ENCODE measurements at places on chromosomes 3 and 15. TPM values are rescaled to one million over a fixed set of nuclear protein-coding genes. Genes with fewer than 3 reads are reported as not detected.
A peak's percentile ranks its signal among the peaks of the same experiment; 100 is the strongest.

GRCh38 chr15:31487811-31488436 is 161.3 kb downstream of the KLF13 start:
- DNase-seq: no peak

- DNase-seq: no peak
These were observed 89.0 kb downstream of the RPL22L1 start for GRCh38 chr3:170780955-170781354.

DNA sequence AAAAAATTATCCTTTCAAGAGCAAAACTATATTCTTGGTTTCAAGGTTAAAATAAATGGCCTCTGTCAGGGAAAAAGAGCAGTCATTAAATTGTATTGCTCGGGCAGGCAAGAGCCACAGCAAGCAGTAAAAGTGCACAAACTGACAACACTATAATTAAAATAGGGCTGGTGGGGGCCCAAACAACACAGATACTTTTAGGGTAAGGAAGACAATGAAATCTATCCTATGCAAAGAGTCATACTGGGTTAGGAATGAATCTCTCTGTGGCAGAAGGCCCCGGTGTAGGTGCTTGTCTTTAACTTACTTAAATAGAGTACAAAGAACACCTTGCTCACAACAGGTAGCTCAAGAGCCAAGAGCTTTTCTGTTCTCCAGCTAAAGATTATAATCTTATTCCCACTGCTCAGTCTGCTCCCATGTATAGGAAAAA is 94.7 kb downstream of the DLG1 start:
- no peak for DNase-seq

GRCh38 chr15:23750179-23750578 is 63.1 kb upstream of the NDN start:
- no peak for DNase-seq

DNA sequence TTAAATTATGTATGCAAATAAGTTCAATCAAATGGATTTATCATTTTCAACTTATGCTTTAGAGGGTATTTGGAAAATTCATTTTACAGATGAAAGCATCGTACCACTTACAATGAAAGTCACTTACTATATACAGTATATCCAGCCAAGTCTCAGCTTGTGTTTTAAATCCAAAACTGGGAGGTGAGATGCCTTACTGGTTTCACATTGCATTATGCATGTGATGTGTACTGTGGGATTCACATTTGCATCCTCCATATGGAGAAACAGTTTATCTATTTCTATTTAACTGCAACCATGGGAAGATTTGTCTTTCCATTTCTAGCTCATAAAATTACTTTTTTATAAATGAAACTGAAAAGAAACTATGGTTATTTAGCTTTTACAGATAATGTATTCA is 248.1 kb downstream of the CNTN3 start:
- DNase-seq: peak; percentile 32

- no peak for DNase-seq
These were observed 19.0 kb upstream of the IL1RAP start for GRCh38 chr3:190494907-190495306.

DNA sequence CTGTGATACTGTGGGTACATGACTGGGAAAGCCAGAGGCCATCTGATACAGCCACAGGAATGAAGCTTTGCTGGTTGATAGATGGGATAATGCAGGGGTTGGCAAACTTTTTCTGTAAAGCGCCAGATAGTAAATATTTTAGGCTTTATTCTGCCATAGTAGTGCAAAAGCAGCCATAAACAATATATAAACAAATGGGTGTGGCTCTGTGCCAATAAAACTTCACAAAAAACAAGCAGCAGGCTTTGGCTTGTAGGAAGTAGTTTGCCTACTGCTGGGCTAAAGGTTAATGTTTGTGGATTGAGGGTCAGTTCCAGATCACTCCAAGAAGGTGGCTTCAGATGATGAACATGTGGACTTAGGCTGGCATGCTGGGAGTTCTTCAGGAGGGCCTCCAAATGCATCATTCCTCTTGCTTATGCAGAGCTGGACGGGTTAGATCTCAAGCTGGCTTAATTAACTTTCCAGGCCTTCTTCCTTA is 305.7 kb downstream of the RPLP1 start:
- peak; percentile 99 for DNase-seq

DNA sequence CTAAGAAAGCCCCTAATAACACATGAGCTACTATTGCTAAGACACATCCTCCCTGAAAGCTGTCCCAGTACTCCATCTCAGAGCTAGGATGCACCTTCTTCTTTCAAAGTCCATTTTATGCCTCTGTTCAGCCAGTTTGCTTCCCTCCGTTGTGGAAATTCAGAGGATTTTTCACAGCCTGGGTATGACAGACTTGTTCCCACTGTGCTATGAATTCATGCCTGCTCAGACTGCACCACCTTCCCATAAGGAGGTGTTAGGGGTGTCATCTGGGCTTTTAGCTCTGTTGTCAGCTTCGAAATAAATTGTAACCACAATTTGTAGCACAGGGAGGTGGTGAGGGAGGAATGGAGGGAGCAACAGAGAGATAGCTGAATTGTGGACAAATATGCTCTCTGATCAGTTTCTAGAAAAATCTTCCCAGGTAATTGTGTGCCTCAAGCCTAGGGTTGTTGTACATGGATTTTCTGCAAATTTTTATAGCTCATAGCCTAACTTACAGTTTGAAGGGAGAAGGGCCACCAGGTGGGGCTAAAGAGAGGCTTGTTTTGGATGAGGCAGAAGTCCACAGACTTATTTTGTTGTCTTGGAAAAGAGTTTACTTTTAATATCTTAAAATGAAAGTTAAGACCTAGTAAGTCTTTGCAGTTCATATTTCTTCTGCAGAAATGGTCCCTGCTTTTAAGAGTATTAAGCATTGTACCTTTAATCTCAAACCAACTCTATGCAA is 462.0 kb downstream of the PDCD6IP start:
- peak; percentile 69 for DNase-seq

The AVEN gene
- 7.5 TPM for total RNA-seq

All from lung (tissue), 17 donors.